ENCODE measurements at places on chromosomes 7 and 10.

- no peak for ATAC-seq
These were observed 179.6 kb upstream of the LRRTM3 start for GRCh38 chr10:66746246-66746645.

DNA sequence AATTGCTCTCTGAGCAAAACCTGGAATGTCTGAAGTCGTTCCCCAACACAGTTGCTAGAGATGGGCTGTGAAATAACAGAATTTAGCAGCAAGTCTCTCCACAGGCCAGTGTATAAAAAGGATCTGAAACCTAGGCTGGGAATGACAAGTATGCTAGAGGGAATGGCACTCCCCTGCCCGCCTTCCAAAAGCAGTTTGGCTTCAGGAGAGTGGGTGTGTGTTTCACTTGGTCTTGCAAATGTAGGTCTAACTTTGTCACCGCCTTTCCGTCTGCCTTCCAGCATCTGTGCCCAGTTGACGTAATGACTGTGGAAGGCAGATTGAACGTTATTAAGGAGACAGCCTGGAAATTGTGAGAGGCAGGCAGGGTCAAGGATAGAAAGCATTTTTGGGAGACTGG, 18.0 kb upstream of the MTURN start:
- no peak for ATAC-seq

- ATAC-seq: peak; percentile 84
These were observed 101.7 kb upstream of the KLF6 start for GRCh38 chr10:3886641-3887251.

DNA sequence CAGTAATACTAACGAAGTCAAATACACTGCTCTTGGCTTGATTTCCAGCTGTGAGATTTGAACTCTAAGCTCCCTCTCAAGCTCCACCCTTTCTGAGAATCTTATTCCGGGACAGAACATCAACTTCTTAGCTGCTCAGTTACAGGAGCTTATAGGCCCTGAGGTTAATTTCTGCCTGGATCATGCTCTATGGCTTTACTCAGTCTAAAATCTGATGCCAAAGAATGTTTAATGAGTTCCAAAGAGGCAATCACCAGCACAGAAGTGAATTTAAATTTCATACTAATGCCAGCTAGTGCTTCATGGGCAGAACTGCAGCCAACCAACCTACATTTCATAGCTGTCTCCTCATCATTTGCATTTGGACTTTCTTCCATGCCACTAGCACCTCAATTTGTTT, 707.2 kb downstream of the MAGI2 start:
- no peak for ATAC-seq

DNA sequence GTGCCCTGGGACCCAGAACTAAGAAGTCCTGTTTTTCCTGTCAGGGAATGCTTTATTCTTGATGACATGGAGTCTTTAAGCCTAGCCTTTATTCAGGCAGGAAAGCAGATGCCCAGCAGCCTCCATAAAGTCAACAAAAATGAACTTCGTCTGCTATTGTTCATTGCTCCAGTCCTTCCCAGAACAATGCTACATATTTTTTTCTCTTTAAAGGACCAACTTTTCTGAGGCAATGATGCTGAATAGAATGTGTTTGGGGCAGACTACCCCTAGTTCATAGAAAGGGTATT, 47.6 kb upstream of the PDCD4 start:
- no peak for ATAC-seq

GRCh38 chr10:46228563-46229071, 58.2 kb upstream of the ANTXRL start:
- peak; percentile 98 for ATAC-seq

DNA sequence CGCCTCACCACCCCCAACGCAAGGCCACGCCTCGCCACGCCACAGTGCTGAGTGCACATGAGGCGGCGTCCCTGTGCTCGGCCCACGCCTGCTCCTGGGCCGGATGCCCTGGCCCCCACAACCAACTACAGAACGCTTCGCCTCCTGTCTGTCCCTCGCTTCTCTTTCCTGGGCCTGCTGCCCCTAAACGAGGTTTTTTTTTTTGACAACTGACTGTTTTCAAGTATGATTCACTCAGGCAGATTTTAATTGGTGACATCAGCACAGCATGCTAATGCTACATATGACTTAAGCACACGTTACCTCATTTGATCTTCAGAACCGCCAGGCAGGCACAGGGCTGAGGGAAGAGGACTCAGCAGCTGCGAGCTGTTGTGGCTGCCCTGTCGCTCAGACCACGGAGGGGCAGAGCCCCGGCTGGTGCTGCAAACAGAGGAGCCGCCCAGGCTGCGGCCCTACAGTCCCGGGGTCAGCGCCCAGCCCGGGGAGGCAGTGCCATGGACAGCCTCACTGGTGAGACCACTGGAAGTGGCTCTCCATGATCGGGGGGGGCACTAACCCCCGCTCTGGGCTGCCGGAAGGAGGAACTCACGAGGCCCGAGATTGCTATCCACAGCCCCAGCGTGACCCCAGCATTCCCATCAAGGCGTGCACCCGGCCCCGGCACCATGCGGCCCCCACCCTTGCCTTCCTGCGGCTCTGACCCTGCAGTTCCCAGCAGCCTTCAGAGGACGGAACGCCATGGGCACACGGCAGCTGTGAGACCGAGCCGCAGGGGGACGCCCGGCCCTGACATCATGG, 212.8 kb downstream of the MAD1L1 start:
- peak; percentile 84 for ATAC-seq

DNA sequence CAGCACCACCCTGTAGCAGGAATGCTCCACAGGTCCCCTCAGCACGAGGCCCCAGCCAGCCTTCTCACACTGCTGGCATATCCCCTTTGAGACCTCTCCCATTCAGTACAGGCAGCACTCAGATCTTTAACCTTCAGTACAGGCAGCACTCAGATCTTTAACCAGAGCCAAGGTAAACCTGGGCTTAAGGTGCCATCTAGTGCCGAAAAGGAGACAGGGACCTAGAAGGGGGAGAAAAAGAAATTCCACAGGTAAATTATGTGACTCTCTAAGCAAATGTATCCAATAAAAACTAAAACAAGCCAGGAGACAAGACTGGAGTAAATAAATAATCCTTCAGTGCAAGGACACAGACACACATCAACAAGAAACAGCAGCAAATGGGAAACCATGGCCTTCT, 358.6 kb downstream of the PTPRN2 start:
- ATAC-seq: no peak

GRCh38 chr10:114856544-114857287, 35.1 kb downstream of the FHIP2A start:
- ATAC-seq: peak; percentile 95

DNA sequence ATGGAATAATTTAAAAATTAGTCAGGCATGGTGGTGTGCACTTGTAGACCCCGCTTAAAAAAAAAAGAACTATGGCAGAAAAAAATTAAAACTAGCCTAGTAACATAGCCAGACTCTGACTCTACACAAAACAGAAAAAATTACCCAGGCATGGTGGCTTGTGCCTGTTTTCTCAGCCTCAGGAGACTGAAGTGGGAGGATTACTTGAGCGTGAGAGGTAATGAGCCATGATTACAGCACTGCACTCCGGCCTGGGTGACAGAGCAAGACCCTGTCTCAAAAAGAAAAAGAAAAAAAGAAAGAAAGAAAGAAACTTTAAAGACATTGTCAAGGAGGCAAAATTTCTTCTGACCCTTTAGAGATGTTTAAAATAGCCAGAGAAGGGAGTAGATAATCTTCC, 109.0 kb upstream of the TMEM106B start:
- ATAC-seq: no peak

DNA sequence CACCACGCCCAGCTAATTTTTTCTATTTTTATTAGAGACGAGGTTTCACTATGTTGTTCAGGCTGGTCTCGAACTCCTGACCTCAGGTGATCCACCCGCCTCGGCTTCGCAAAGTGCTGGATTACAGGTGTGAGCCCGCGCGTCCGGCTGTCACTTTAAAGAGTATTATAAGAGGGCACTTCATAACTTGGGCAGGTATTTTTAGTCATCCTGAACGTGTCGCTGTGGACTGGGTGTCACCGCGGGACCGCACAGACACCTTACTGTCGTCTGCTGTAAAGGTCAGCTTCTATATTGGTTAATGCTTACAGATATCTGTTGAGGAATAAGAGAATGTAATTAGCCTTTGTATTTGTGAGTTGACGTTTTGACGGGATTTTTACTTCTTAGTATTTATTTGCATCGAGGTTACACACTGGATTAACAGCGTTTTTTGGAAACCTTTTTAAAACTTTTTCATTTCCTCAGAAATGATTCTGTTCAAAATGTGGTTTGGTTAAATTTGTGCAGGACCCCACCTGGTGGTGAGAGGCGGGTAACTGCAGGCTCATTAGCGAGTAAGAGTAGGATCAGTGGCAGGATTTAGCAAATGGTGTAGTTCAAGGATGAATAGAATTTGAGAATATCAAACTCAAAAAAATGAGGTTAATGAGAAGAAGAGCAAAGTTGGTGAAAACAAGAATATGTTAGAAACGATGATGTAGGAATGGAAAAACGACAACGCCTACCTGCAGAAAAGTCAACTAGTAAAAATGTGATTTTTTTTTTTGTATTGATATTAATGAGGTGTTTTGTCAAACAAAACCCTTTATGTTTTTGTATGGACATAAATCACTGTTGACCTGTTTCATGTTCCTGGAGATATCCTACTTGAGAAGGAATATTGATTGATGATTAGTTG, 3.2 kb downstream of the DNAJB6 start:
- ATAC-seq: peak; percentile 38

DNA sequence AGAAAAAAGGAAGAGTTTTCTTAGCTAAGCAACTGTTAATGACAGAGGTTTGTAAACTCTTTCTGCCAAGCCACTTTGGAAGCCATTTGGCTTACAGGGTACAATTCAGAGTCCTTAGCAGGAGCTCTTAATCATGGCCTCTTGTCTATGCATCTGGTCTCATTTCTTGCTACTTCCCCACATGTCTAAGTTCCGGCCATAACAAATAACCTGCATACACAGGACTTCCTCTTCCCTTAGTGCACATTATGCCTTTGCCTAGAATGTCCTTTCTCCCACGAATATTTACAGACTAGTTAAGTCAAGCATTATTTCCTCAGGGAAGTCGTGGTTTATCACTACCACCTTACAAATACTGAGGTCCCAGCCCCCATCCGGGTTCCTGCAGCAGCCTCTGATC, 8.6 kb upstream of the UPF2 start:
- no peak for ATAC-seq

GRCh38 chr10:119742947-119743648, 17.2 kb downstream of the INPP5F start:
- ATAC-seq: peak; percentile 61

DNA sequence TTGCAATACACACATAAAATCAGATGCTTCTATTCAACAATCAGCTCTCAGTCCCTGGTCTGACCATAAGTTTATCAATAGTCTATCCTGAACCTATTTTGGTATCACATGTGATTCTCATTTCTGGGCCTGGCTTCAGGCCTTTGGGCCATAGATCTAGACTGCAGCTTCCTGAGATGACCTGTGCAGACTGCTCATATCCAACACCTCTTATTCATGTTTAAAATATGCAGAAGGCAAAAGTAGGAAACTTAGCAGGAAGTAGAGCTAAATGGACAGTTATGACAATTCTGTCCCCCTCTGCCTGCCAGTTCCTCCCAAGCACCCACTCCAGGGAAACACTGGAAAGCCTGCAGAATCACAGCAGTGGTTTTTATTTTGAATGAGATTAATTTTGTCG, 53.3 kb downstream of the C7orf25 start:
- no peak for ATAC-seq

- no peak for ATAC-seq
These were observed 348.1 kb downstream of the ANKRD7 start for GRCh38 chr7:118572604-118573003.

GRCh38 chr7:130903358-130903974, 169.5 kb upstream of the KLF14 start:
- peak; percentile 13 for ATAC-seq
